ENCODE measurements at places on chromosomes 2 and 18. TPM values are rescaled to one million over a fixed set of nuclear protein-coding genes. Genes with fewer than 3 reads are reported as not detected.

- no peak for DNase-seq
- no peaks in the 10 kb centered on the region for H3K27me3 ChIP-seq
- peak overlapping the region; percentile 59 for H3K27ac ChIP-seq
- H3K36me3 ChIP-seq: no peaks in the 10 kb centered on the region
- H3K4me3 ChIP-seq: no peak overlapping the region
Observed at GRCh38 chr2:237904831-237905599, 45.6 kb downstream of the RAMP1 start.

DNA sequence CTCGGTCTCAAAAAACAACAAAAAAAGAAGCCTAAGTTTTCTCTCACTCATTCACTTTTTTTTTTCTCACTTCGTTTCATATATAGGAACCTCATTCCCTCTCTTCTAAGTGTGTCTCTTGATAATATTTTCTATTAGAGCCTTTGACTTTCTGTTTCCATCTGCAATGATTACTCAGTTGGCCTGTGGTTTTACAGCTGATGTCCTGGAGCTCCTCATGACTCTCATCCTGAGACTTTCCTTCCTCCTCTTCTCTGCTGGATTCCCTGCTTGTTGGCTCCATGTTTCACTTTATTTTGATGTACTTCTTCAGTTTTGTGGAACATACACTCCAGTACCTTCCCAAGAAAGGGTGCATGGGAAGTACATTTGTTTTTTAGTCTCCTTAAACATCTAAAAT is 154.2 kb upstream of the GATA6 start:
- H3K27me3 ChIP-seq: no peaks in the 10 kb centered on the region
- DNase-seq: no peak
- H3K36me3 ChIP-seq: no peaks in the 10 kb centered on the region

DNA sequence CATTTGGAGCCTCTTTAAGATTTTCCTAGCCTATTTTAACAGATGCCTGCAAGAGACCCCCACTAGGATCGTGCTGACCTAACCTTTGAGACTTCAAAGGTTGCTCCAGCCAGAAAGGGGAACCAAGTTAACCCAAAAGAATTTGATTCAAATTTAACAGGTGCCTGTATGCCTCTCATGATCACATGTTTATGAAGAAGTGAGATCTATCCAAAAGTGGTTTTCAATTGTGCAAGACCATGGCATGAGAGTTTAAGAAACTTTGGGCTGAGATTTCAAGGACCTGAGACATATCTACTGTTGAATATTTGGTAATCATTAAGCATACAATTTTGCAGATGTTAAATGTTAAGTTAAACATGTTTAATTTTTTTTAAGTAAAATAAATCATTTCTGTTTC is 1.3 kb upstream of the RSAD2 start:
- H3K27ac ChIP-seq: no peak overlapping the region
- no peaks in the 10 kb centered on the region for H3K4me1 ChIP-seq
- no peaks in the 10 kb centered on the region for H3K27me3 ChIP-seq
- H3K4me3 ChIP-seq: no peak overlapping the region
- no peak for DNase-seq

DNA sequence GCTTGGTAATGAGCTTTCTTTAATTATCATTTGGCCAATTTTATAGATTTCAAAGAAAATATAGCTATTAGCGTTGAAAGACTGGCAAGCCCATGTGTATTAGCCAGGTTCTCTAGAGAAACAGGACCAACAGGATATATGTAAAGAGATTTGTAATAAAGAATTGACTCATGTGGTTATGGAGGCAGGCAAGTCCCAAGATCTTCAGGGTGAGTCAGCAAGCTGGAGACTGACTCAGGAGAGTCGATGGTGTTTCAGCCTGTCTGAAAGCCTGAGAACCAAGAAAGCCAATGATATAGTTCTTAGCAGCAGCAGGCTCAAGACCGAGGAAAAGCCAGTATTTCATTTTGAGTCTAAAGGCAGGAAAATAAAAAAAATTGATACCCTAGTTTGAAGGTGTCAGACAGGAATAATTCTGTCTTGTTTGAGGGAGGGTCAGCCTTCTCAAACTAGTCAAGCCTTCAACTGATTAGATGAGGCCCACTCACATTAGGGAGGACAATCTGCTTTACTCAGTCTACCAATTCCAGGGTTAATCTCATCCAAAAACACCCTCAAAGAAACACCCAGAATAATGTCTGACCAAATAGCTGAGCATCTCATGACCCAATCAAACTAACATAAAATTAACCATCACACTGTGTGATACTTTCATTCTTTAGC is 78.3 kb upstream of the CRIM1 start:
- H3K4me1 ChIP-seq: no peaks in the 10 kb centered on the region
- no peak overlapping the region for H3K27ac ChIP-seq
- DNase-seq: no peak
- no peaks in the 10 kb centered on the region for H3K27me3 ChIP-seq

DNA sequence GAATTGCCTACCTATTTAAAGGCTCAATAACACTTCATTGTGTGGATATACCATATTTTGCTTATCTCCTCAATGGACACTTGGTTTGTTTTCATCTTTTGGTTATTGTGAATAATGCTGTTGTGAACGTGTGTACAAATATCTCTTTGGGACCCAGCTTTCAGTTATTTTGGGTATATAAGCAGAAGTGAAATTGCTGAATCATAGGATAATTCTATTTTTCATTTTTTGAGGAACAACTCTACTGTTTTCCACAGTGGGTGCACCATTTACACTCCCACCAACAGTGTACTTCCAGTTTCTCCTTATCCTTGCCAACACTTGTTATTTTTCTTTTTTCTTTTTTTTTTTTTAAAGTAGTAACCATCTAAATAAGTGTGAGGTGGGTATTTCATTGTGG is 29.0 kb downstream of the PTPN4 start:
- no peak overlapping the region for H3K4me3 ChIP-seq
- no peak overlapping the region for H3K27ac ChIP-seq
- no peak for DNase-seq
- no peaks in the 10 kb centered on the region for H3K36me3 ChIP-seq
- no peaks in the 10 kb centered on the region for H3K4me1 ChIP-seq

Gene THSD7B
- 0.34 TPM for polyA plus RNA-seq

- DNase-seq: no peak
- no peaks in the 10 kb centered on the region for H3K4me1 ChIP-seq
- H3K4me3 ChIP-seq: no peak overlapping the region
- H3K27ac ChIP-seq: peak overlapping the region; percentile 81
- no peaks in the 10 kb centered on the region for H3K27me3 ChIP-seq
- no peaks in the 10 kb centered on the region for H3K36me3 ChIP-seq
Observed at GRCh38 chr18:58525928-58526424, 102.9 kb downstream of the ALPK2 start.

DNA sequence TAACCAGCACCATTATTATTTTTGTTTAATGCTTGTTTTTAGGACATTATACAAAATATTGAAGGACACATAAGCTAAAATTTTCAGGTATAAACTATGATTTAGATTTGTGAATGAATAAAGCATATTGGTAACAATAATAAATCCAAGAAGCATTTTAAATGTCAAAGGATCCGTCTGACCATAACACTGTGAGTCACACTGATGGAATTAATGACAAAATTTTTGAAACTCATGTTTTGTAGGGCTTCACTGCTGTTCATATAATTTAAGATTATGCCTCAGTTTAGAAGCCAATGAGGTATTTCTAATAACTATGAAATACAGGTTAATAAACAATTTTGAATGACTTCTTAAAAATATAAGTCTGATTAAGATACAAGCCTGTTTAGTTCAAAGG is 124.6 kb downstream of the TMEFF2 start:
- no peaks in the 10 kb centered on the region for H3K27me3 ChIP-seq
- no peak overlapping the region for H3K4me3 ChIP-seq
- H3K36me3 ChIP-seq: no peaks in the 10 kb centered on the region
- no peak overlapping the region for H3K27ac ChIP-seq
- no peak for DNase-seq
- no peaks in the 10 kb centered on the region for H3K4me1 ChIP-seq

DNA sequence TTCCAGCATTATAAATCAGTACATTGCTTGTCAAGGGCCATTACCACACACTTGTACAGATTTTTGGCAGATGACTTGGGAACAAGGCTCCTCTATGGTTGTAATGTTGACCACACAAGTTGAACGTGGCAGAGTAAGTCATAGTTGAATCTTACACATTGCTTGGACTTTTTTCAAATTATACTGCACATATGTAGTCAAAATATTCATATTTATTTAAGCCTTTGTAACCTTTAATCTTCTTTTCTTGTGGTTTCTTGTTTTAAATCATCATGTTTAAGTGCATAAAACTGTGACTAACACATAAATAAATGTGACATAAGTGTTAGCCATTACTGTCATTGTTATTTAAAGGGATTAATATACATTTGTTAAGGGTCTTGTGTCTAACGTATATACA is 52.1 kb upstream of the EPB41L5 start:
- H3K27ac ChIP-seq: no peak overlapping the region
- H3K27me3 ChIP-seq: no peaks in the 10 kb centered on the region
- H3K4me1 ChIP-seq: no peaks in the 10 kb centered on the region

Gene PROM2
- 55.6 TPM for polyA plus RNA-seq

- H3K4me3 ChIP-seq: no peak overlapping the region
- H3K36me3 ChIP-seq: no peaks in the 10 kb centered on the region
- H3K27ac ChIP-seq: no peak overlapping the region
Observed at GRCh38 chr2:18243816-18244215, 316.6 kb downstream of the RDH14 start.

- H3K27ac ChIP-seq: no peak overlapping the region
- H3K4me3 ChIP-seq: no peak overlapping the region
- peaks cover 13% of the 10 kb centered on the region for H3K4me1 ChIP-seq
- no peaks in the 10 kb centered on the region for H3K27me3 ChIP-seq
Observed at GRCh38 chr2:241770185-241770935, 6.3 kb upstream of the GAL3ST2 start.

DNA sequence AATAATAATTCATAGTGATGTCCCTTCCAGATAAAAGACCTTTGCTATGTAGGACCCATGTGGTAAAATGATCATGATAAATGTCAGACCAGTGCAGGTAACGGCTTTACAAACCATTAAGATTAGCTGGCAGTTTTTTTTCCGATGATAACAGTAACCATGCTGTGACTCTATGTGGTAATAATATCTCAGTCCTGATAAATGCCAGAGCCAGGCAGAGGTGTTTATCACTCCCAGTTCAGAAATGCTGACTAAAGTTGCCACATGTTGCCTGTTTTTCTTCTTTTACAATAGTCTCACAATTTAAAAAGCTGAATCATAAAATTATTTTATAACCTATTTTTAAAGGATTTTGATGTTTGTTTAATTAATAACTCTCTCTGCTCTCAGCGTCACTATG is 565.1 kb downstream of the ARHGAP15 start:
- no peaks in the 10 kb centered on the region for H3K27me3 ChIP-seq
- DNase-seq: no peak
- no peaks in the 10 kb centered on the region for H3K4me1 ChIP-seq
- no peaks in the 10 kb centered on the region for H3K36me3 ChIP-seq
- no peak overlapping the region for H3K27ac ChIP-seq

Gene GKN1
- not detected for polyA plus RNA-seq

- H3K4me1 ChIP-seq: no peaks in the 10 kb centered on the region
- no peak for DNase-seq
- no peaks in the 10 kb centered on the region for H3K27me3 ChIP-seq
- no peak overlapping the region for H3K4me3 ChIP-seq
- H3K36me3 ChIP-seq: no peaks in the 10 kb centered on the region
Observed at GRCh38 chr2:11720752-11721151, 25.7 kb upstream of the LPIN1 start.

DNA sequence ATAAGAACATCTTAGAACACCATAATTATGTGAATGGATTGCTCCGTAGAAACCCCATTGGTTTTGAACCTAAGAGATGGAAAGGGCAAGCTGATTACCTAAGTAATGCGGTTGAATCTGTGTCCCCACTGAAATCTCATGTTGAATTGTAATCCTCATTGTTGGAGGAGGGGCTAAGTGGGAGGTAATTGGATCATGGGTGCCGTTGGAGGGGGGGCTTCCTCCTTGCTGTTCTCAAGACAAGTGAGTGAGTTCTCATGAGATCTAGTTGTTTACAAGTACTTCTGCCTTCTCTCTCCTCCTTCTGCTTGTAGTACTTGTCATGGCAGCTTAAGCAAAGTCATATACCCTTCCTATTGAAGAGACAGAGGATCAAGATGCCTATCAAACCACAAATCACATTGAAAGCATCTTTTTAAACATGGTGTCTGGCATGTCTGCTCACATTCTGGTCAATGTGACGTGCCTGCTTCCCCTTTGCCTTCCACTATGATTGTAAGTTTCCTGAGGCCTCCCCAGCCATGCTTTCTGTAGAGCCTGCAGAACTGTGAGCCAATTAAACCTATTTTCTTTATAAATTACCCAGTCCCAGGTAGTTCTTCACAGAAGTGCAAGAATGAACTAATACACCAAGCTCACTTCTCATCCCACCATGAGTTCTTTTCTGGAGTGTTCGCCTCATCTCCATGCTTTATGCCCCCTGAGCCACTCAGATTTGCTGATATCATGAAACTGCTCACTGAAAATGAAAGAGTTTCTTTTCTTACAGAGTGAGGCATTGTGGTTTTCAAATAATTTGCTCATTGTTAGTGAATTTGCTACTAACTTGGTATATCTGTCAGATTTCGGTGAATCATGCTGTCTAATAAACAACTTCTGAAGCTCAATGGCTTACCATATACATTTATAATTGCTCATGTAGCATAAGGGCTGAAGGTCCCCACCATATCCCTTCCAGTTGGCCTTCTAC is 23.6 kb downstream of the KCNE4 start:
- no peaks in the 10 kb centered on the region for H3K36me3 ChIP-seq
- no peaks in the 10 kb centered on the region for H3K27me3 ChIP-seq
- H3K27ac ChIP-seq: no peak overlapping the region
- DNase-seq: no peak
- H3K4me3 ChIP-seq: no peak overlapping the region

GRCh38 chr2:37232131-37232933 is 874 bp downstream of the NDUFAF7 start:
- H3K36me3 ChIP-seq: peaks cover 12% of the 10 kb centered on the region
- DNase-seq: peak; percentile 42
- H3K27me3 ChIP-seq: no peaks in the 10 kb centered on the region

Gene CNOT9
- 12.6 TPM for polyA plus RNA-seq

Gene DRC1
- polyA plus RNA-seq: not detected

Gene GALNT5
- 0.06 TPM for polyA plus RNA-seq
